ENCODE measurements at places on chromosomes 6 and 20. TPM values are rescaled to one million over a fixed set of nuclear protein-coding genes. Genes with fewer than 3 reads are reported as not detected.

- DNase-seq, result no peak
Measured at GRCh38 chr20:7333841-7334240, 566.4 kb downstream of the BMP2 start.

DNA sequence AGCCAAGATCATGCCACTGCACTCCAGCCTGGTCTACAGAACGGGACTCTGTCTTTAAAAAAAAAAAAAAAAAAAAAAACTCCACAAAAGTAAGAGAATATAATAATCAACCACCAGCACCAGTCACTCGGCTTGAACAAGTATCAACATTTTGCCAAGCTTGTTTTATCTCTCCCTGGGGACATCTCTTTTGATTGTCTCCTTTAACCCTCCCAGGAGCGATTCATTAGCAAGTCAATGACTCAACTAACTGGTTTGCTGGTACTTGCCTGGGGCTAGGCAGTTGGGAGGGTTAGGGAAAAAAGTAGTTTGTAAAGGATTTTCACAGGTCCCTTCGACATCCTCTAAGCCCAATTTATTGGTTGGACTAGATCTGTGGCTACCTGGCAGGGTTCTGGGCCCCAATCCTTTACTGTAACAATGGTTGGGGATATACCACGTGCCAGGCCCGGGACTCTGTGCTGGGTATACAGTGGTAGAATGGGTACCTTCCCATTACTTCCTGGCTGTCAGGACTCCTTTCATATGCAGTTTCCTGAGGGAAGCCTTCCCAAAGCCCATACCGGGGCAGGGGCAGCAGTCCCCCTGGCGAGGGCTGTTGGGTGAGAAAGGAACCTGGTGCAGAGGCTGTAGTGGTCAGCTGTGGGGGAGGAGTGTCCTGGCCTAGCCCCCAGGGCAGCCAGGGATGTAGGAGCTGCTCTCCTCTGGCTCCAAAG is 12.2 kb downstream of the TGIF2 start:
- DNase-seq, result peak; percentile 79

GRCh38 chr20:7984192-7984591 is 35.4 kb downstream of the TMX4 start:
- no peak for DNase-seq

The SMOC2 gene
- not detected for total RNA-seq

GRCh38 chr6:116316772-116317467 is 37.2 kb upstream of the TSPYL1 start:
- DNase-seq, result peak; percentile 31

GRCh38 chr20:22525821-22526220 is 58.6 kb downstream of the FOXA2 start:
- no peak for DNase-seq

DNA sequence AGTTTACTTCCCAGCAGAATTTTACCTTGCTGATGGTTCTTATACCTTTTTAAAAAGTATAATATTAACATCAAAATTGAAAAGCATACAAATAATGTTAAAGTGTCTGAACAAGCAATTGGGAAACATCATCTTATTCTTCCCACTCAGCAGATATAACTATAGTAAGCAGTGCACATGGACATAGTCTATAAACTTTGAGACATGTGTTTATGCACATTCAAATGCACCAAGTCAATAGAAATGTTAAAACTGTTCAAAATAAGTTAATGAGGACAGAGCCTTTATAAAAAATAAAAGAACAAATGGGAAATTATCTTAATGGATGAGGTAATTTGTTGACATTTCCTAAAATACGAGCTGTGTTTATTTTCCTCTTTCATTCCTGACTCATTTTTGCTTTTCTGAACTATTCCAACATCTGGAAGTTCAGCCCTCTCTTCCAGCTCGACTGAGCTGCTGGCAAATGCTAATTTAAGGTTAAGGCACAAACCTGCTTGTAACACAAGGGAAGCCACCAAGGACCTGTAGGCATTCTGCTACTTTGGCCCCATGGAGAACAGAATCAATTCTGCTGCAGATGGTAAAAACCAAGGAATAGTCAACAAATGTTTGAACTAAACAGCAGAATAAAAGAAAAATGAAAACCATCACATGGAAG is 110.3 kb upstream of the MAP3K4 start:
- DNase-seq, result no peak

Data from LHCN-M2 (cell line).